ENCODE measurements at places on chromosomes 12 and 14. TPM values are rescaled to one million over a fixed set of nuclear protein-coding genes. Genes with fewer than 3 reads are reported as not detected.

DYRK4 gene
- 36.2 TPM for total RNA-seq

PAX9 gene
- 0.39 TPM for total RNA-seq

ADCY4 gene
- total RNA-seq: 3.7 TPM

PDZRN4 gene
- not detected for total RNA-seq

FITM1 gene
- total RNA-seq: 0.37 TPM

GLIPR1L1 gene
- not detected for total RNA-seq

NOVA1 gene
- 36.4 TPM for total RNA-seq

FAM222A gene
- under 0.01 TPM for total RNA-seq

PLEKHG7 gene
- total RNA-seq: not detected

INHBC gene
- total RNA-seq: under 0.01 TPM

AMHR2 gene
- total RNA-seq: not detected

LBHD2 gene
- not detected for total RNA-seq

EML1 gene
- 23.5 TPM for total RNA-seq

CCDC198 gene
- not detected for total RNA-seq

GPRC5A gene
- total RNA-seq: 4.0 TPM

TMEM120B gene
- total RNA-seq: 7.3 TPM

DHRS2 gene
- 0.37 TPM for total RNA-seq

CCDC175 gene
- not detected for total RNA-seq

PPM1A gene
- 19.0 TPM for total RNA-seq

PACS2 gene
- 51.1 TPM for total RNA-seq

COX8C gene
- total RNA-seq: not detected

SPIC gene
- total RNA-seq: not detected

CLEC7A gene
- not detected for total RNA-seq

TAS2R50 gene
- total RNA-seq: 2.6 TPM

MFAP5 gene
- total RNA-seq: 5.3 TPM

RNASE7 gene
- not detected for total RNA-seq

MSRB3 gene
- total RNA-seq: 18.0 TPM

POTEG gene
- total RNA-seq: not detected

GPATCH2L gene
- total RNA-seq: 30.1 TPM

GYS2 gene
- total RNA-seq: not detected

ZDHHC22 gene
- not detected for total RNA-seq

EID3 gene
- total RNA-seq: 8.1 TPM

GPR132 gene
- not detected for total RNA-seq

CFAP73 gene
- not detected for total RNA-seq

RNASE8 gene
- total RNA-seq: not detected

PROX2 gene
- total RNA-seq: not detected

C1RL gene
- 43.4 TPM for total RNA-seq

MYO1H gene
- total RNA-seq: not detected

GON7 gene
- total RNA-seq: 10.9 TPM

PPP1R36 gene
- total RNA-seq: not detected

NDRG2 gene
- 1.1 TPM for total RNA-seq

UNC79 gene
- under 0.01 TPM for total RNA-seq

KCNK13 gene
- total RNA-seq: not detected

GPHB5 gene
- not detected for total RNA-seq

Data from subcutaneous preadipocyte (primary cell).